Lower lobe of right lung (tissue), 2 donors: ENCODE measurements at places on chromosomes 4 and X. TPM values are rescaled to one million over a fixed set of nuclear protein-coding genes. Genes with fewer than 3 reads are reported as not detected.

- no peak for DNase-seq
- no peaks in the 10 kb centered on the region for H3K36me3 ChIP-seq
- no peaks in the 10 kb centered on the region for H3K4me1 ChIP-seq
Measured at GRCh38 chr4:82519776-82520175, 42.0 kb downstream of the TMEM150C start.

DNA sequence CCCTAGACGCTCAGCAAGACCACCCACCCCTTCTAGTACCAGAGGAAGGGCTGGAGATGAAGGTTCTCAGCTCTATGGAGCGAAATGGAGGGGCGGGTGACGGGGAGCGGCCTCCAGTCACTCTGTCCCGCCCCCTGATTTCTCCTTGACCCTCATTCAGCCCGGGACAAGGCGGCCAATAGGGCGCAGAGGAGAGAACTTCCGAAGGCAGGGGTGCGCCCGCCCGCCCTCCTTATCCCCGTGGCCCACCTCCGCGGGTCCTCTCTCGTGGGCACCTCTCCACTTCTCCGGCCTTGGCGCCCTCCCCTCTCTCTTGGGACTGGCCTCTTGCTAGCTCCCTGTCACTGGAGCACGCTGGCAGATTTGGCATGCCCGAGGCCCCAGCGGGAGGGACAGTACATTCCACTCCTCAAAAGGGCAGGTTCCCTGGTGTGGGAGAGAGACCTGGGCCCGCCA lies 1.1 kb upstream of the SEPTIN6 start:
- no peak for DNase-seq
- peak overlapping the region; percentile 72 for H3K4me3 ChIP-seq
- no peaks in the 10 kb centered on the region for H3K4me1 ChIP-seq
- no peaks in the 10 kb centered on the region for H3K27me3 ChIP-seq

DNA sequence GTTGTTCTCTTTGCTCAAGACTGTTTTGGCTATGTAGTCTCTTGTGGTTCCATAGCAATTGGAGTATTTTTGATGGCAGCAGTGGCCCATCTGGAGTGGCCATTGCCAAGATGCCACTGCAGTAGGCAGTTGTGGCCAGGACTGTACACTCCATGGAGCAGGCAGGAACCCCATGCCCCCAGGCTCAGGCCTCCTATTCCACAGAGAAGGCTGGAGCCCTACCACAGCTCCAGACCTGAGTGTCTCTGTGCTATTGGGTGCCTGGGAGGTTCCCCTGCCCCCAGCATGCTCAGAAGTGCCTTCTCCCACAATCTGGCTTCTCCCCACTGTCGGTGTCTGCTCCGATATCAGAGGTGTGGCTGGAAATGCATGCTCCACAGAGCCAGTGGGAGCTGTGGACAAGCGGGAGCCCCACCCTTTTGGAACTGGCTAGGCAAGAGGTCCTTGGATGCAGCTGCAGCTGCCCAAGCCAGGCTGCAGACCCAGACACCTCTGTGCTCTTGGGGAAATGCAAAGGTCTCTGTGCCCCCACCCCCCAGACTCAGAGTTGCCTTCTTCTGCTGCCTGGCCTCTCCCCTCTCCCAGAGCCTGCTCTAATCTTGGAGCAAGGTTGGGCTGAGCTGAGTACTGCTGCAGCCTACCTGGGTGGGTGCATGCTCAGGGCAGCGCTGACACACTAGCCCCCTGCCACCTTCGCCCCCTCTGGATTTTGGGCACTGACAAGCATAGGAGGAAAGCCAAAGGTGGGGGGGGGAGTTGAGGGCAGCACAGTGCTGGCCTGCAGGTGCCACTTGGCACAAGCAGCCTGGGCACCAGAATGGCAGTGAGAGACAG lies 46.6 kb upstream of the UBE2NL start:
- no peaks in the 10 kb centered on the region for H3K36me3 ChIP-seq
- no peaks in the 10 kb centered on the region for H3K27me3 ChIP-seq
- H3K4me1 ChIP-seq: no peaks in the 10 kb centered on the region
- no peak overlapping the region for H3K27ac ChIP-seq

DNA sequence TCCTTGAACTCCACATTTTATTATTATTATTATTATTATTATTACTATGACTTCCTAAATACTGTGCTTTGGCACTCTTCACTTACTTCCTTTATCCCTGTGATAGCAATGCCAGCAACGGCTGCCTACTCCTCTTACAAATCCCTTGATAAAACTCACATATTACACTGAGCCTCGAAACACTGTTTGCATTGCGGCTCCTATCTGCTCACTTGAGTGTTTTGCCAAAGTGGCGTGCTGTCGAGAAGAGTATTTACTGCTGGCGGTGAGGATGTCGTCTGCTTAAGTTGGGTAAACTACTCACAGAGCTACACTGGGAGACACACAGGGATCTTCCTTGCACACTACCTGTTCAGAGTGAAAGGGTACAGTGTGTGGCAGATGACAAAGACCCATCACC lies 143.4 kb upstream of the VCX3A start:
- no peak for DNase-seq
- H3K27ac ChIP-seq: no peak overlapping the region
- H3K4me1 ChIP-seq: no peaks in the 10 kb centered on the region
- H3K27me3 ChIP-seq: no peaks in the 10 kb centered on the region
- no peaks in the 10 kb centered on the region for H3K36me3 ChIP-seq
- H3K4me3 ChIP-seq: no peak overlapping the region

GRCh38 chr4:113899271-113900070 lies 80.0 kb downstream of the ARSJ start:
- DNase-seq: no peak
- H3K27ac ChIP-seq: no peak overlapping the region
- H3K4me1 ChIP-seq: peaks cover 9% of the 10 kb centered on the region
- no peak overlapping the region for H3K4me3 ChIP-seq
- H3K27me3 ChIP-seq: no peaks in the 10 kb centered on the region

H2BW2 gene
- total RNA-seq: not detected

TEX13B gene
- not detected for total RNA-seq
